ENCODE measurements at places on chromosomes 5 and 9.

GRCh38 chr9:98708933-98709911 lies at the start of gene GABBR2:
GABBR2 (minus strand) TSS chr9:98708935; CDS start chr9:98708737, 198 bp downstream.
- DNase-seq = no peak

- no peak for DNase-seq
These were observed 36.6 kb downstream of the COL15A1 start for GRCh38 chr9:98980291-98980690.

- no peak for DNase-seq
These were observed 55.5 kb downstream of the TENT4A start for GRCh38 chr5:6768590-6769230.

DNA sequence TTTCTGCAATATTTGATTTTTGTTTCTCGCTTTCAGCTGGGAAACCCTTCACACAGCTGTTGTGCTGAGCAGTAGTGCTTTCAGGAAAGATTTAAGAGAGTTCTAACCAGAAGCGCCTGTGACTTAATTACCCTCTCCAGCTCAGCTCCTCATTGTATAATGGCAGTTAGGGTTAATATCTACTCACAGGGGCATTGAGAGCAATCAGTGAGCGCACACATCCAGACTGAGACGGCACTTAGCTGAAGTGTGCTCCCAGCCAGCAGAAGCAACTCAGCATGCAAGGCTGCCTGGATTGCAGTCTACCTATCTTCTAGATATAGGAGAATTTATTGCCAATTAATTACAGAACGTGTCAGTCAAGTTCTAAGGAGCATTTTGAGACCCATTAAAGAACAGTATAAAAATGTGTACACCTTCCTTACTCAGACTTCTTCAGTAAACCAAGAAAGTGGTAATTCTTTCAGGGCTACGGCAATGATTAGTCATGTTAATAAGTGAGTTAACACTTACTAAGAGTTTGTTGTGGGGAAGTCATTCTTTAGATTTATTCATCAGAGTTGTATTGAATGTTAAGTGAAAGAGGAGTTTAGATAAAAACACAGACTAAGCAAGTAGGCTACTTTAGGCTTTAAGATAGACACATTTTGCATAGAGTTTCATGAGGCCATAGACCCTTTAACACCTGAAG lies 111.7 kb upstream of the PCAT7 start:
- DNase-seq = no peak

DNA sequence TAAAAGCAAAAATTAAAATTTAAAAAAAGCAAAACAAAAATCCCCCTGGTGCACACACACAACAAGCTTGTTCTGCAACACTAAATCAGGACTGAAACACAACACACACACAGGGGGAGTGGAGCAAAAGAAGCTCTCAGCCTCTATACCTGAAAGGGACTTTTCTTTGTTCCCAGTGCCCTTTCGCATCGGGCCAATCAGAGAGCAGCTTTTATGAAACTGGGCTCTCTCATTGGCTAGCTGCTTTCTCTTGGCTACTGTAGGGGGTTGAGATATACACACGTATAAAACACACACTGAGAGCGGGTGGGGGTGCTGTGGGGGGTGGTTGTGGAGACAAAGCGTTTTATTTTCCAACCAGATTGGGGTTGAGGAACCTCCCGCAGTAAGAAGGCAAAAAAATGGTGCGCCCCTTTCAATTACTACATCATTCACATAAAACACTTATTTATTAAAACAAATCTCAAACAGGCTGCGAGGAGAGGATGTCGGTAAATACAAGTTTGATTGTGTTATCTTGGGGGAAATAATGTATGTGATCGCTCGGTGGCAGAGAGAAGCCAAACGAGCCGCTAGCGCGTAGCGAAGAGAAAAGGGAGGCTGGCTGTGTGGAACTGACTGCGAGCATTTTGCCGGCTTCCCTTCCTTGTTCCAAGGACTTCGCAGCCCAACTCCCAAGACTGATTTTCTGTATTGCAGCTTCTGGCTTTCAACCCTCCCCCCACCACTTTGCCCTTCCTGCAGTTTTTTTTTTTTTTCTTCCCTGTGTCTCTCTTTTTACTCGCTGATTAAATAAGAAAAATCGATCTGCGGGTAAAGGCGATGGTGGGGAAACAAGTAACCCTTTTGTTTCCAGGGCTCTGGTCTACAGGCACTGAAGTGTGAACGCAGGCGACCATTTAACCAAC lies 2.5 kb upstream of the ZNF608 start:
- DNase-seq = no peak

DNA sequence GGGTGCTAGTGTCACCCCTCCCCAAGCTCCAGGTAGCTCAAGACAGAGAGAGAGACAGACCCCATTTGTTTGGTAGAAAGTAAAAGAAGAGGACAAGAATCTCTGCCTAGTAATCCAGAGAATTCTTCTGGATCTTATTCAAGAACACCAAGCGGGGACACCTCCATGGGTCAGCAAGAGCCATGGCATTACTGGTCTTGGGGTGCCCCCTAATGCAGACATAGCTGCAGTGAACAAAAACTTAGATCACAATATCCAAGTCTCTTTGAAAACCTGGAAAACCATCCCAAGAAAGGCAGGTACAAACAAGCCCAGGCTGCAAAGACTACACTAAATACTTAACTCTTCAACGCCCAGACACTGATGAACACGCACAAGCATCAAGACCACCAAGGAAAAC lies 29.9 kb upstream of the PDE4D start:
- no peak for DNase-seq

DNA sequence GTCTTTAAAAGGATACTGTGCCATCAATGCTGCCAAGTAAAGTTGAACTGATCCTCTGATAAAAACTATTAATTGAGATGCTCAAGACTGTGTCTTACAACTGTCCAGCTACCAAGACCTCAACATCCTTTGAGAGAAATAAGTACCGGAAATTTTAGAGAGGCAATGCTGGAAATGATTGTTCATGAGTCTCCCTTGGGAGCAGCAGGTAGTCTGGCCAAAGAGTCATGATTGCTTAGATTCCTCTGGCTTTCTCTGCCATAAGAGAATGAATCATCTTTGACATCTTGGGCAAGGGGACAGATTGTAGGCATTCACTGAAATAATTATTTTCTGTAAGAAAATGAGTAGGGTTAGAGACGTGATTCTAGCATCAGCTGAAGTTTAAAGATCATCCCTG lies 466.6 kb upstream of the DAB2 start:
- no peak for DNase-seq

DNA sequence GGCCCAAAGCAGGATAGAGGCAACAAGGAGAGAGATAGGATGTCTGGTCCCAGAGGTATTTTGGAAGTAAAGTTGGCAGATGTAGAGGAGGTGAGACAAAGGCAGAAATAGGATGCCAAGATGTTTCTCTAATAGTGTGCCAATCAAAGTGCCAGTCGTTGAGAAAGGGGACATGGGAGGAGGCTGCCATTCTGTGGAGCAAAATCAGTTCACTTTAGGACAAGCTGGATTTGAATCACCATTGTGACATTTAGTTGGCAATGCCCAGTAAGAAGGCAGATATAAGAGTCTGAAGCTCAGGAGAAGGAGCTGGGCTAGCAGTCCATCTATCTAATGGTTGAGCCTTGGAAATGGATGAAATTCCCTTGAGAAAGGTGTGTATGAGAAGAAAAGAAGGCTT lies 53.8 kb downstream of the ADRB2 start:
- DNase-seq = no peak

DNA sequence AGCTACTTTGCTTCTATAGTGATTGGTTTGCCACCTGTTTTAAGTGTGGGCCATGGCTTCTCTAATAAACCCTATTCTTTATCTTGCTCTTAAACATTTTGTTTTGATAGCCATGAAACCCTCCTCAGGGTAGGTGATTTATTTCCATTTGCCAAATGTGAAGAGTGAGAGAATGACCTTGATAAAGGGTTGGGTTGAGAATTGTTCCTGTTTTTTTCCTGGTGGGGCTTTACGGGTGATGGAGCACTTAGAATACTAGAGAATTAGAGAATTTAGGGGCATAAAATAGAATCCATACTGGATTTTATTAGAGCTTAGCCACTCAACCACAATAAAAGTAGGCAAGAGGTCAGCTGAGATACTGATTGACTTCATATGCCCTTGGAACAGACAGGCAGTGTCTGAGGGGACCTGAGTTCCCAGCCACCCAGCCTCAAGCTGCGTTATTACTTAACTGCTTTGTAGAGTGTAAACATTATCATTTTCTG lies 68.9 kb downstream of the COMMD10 start:
- no peak for DNase-seq

DNA sequence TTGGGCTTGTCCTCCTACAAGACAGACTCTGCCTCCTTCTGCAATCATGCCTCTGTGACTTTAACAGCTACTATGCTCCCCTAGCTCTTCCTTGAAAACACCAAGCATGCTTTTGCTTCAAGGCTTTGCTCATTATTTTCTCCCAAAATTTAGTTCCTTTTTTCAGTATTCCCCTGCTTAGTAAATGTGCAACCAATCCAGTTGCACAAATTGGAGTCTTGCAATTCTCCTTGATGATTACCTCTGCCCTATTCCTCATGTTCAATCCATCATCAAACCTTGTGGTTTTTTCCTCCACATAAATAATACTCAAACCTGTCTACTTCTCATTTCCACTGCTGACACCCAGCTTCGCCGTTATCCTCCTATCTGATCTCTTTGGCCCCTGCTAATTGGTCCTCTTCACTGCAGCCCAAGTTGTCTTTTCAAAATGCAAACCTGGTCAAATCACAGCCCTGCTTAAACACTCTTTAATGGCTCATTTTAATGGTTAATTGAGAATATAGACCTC lies 296.3 kb downstream of the CWC27 start:
- DNase-seq = no peak

DNA sequence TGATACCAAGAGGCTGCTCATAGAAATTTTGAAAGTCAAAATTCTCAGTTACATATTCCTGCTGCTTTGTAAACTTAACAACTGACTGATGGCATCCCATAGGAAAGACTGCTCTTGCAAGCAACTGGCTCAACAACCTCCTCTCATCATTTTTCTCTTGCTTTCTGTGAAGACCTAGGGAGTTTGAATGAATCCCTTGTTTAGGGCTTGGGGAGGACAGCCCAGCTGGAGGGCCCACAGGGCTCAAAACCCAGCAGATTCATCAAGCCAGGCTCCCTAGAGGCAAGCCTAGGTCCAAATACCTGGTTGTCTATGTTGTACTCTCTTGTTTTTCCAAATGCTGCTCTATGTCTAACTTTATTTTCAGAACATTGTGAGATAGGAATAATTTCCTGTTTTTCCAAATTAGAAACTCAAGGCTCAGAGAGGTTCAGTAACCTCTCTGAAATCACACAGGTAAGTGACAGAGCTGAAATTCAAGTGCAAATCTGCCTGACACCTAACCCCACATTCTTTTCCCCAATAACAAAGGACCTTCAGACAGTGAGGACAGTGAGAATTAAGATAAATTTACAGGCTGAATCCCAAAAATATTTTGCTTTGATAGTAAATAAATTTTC lies 558.9 kb upstream of the KLF4 start:
- no peak for DNase-seq

GRCh38 chr9:68843239-68843638 lies 138.2 kb downstream of the PIP5K1B start:
- DNase-seq = no peak

DNA sequence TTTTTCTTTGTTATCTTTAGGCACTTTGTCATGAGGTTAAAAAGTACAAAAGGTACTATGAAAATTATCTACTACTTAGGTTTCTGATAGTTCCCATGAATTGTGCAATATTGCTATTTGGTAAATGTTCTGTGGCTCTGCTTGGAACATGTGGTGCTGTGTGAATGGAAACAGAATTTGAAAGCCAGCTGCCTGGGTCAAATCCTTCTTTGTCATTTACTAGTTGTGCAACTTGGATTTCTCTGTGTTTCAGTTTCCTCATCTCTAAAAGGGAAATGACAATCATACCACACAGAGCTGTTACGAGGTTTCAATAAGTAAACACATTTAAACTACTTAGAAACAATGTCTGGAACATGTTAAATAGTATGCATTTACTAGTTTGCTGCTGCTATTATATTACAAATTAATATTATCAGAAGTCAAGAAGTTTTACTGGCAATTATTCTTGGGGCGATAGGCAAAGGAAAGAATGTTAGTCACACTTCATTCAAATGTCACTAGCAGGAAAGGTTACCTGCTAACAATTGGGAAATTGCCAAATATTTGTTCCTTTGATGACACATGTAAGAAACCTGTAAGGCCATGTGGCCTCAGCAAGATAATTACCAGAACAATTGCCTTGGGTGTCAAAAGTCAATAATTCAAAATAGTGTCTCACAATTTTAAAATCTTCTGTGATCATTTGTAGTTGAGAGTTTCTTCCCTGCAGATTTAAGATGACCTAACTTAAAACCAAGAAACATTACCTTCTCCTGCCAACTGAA lies 184.8 kb downstream of the KIAA0825 start:
- no peak for DNase-seq

GRCh38 chr9:127873886-127874285 lies 3.6 kb downstream of the AK1 start:
- DNase-seq = no peak

GRCh38 chr5:159878988-159879471 lies 37.3 kb upstream of the ADRA1B start:
- no peak for DNase-seq

DNA sequence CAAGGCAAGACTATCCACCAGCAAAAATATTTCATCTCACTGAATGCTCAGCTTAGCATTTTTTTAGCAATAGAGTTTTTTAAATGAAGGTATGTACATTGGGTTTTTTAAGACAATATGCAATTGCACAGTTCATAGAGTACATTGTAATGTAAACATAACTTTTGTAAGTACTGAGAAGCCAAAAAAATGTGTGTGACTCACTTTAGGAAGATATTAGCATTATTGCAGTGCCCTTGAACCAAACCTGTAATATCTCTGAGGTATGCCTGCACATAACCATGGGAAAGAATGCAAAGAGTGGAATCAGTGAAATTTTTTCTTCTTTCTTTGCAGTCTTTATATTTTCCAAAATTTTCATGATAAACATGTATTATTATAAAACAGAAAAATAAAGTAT lies 1533.3 kb upstream of the WWC1 start:
- no peak for DNase-seq

DNA sequence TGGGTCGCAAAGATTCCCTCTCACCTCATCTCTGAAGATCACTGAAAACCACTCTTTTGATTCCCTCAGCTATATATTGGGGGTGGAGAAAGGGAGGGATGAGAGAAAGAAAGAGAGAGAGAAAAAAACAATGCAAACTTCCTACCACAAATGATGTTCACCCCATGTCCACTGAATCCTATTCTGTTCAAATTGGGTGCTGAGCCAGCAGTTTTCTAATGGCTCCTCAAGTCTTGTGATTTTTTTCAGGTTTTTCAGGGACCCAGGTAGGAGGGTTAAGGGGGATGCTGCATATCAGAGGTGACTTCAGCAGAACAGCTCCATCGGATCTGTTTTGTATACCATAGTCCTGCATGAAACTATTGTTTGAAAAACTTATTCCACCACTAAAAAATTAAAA lies 95.9 kb downstream of the SH3TC2 start:
- DNase-seq = no peak

- DNase-seq = no peak
These were observed 45.4 kb upstream of the MYOT start for GRCh38 chr5:137822158-137822764.

- DNase-seq = no peak
These were observed 99.7 kb downstream of the GOLPH3 start for GRCh38 chr5:32074401-32074800.

Data from cortex of kidney (tissue), 1 donor.